IPS DF 6.9 (cell line): ENCODE measurements at places on chromosomes 4 and X.

DNA sequence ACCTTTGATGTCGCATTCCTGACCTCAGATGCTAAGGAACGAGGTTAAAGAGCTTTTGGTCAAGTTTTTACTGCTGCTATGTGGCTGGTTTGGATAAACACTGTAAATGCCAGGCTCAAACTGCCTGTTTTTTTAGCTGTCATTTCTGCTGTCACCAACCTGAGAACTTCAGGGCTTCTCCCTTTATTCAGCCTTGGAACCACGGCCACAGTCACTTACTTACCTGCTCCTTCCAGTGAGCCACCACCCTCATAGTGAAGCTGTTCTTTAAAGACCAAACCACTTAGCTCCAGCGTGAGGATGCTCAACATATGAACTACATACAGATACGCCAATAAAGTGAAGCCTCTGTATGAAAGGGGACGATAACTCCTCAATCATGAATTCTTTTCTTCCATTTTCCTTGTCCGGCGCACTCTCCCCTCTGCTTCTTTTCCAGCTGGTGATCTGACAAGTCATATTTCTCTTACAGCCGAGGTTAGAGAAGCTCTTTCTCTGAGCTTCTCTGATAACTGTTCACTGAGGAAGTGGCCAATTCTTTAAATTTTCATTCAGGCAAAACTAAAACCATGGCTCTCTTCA, 152.8 kb upstream of the ANK2 start:
- DNase-seq: no peak

GRCh38 chr4:148778980-148779675, 336.9 kb upstream of the NR3C2 start:
- no peak for DNase-seq

DNA sequence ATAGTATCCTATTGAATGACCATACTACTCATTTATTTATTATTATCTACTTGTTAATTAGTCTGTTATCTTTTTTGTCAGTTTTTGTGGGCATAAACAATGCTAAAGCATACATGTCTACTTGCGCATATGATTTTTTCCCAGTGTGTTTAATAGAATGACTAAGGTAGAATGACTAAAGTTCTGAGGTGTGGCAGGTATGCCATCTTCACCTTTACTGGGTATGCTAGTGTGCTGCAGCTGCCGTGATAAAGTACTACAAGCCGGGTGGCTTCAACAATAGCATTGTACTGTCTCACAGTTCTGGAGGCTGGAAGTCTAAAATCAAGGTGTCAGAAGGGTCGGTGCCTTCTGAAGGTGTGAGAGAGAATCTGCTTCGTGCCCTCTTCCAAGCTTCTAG, 19.2 kb downstream of the CD38 start:
- no peak for DNase-seq

DNA sequence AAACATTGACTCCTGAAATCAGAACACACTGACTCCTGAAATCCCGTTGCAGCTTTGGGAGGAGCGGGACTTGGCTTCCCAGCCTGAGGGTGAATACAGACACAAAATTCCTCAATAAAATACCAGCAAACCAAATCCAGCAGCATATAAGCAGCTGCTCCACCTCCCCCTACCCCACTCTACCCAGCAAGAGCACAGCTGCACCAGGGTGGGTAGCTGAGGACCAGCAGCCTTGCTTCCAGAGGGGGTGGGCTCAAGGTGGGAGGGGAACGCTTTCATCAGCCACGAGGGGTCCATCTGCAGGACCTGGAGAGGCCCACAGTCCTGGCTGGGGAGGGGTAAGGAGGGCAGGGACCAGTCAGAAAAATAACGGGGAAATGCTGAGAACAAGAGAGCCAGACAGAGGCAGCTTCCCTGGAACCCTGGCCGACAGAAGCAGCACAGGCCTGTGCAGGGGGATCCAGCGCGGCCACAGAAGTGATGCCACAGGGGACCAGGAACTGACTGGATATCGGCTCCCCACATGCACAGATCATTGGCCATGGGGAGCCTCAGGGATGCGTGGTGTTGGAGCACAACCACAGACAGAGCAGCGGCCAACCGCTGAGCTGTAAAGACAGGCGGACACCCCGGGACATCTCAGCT, 49.8 kb downstream of the FGFRL1 start:
- no peak for DNase-seq

GRCh38 chr4:112616984-112617383, 19.7 kb downstream of the ZGRF1 start:
- no peak for DNase-seq

GRCh38 chr4:67954890-67955289, 8.4 kb downstream of the TMPRSS11A start:
- DNase-seq: no peak

DNA sequence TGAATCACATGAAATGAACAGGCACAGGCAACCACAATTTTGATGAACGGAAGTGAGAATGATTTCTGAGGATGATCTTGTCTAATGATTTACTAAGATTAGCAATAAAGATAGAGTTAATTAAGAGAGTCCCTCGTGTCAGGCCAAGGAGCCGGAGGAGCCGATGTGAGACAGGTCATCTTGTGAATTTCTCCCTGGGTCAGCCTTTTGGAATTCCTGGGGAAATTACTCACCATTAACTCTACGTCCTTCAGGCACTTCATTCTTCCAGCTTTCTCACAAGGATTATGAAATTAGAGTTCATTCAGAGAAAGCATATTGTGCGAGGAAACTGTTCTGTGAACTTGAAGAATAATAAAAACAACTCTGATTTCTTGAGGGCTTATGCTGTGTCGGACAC, 86.7 kb downstream of the PSAPL1 start:
- no peak for DNase-seq

DNA sequence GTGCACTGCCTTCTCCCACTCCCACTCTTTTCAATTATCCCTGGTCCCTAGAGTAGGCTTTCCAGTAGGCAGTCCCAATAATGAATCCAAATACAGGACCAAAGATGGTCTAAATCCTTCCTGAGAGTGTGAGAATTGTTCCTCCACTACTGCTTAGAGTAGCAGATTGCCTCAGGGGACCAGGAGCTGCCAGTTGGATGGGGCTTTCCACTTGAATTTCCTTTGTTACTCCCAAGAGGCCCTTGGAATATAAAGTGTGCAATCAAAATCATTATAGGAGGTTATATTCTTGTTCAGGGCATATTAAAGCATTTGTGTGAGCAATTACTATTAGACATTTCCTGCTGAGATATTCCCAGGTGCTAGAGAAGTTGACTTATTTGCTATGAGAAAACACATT, 156.6 kb upstream of the TLL1 start:
- DNase-seq: no peak

DNA sequence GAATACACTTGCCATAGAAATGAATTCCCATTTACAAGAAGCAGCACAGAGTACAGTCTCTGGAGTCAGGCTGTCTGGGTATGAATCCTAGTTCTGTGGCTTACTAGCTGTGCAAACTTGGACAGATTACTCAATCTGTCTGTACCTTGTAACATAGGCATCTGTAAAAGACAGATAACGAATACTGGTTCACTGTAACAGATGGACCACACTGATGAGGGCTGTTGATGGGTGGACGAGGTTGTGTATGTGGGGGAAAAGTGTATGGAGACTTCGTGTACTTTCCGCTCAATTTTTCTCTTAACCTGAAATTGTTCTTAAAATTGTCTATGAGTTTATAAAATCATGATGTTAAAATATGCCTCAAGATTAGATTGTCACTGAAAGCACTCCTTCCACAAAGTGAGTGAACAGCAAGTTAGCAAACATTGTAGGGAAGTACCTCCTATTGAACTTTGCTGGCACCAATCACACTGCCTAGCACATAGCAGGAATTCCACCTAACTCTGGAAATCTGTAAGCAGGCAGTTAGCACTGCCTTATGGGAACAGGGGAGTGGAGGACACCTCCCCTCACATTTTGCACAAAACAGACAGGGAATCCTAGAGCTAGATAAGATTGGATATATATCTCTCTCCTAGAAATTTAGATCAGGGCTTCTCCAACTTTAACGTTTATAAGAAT, 6.5 kb upstream of the EXOSC9 start:
- no peak for DNase-seq

DNA sequence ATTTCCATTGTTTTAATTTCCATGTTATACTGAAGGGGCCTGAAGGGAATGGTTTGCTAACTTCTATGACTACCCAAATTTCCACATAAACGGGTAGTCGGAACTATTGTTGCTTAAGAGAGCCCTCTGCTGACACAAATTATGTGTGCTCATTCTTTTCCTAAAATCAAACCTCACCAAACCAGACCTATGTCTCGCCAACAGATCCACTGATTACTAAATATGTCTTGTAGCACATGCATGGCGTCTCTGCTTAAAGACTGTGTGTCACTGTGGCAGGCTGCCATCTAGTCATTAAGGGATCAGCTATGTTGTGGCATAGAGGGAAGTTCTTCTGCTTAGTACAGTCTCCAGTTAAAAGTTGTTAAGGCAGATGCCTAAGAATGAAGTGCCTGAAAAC, 25.1 kb downstream of the PIR start:
- DNase-seq: no peak

DNA sequence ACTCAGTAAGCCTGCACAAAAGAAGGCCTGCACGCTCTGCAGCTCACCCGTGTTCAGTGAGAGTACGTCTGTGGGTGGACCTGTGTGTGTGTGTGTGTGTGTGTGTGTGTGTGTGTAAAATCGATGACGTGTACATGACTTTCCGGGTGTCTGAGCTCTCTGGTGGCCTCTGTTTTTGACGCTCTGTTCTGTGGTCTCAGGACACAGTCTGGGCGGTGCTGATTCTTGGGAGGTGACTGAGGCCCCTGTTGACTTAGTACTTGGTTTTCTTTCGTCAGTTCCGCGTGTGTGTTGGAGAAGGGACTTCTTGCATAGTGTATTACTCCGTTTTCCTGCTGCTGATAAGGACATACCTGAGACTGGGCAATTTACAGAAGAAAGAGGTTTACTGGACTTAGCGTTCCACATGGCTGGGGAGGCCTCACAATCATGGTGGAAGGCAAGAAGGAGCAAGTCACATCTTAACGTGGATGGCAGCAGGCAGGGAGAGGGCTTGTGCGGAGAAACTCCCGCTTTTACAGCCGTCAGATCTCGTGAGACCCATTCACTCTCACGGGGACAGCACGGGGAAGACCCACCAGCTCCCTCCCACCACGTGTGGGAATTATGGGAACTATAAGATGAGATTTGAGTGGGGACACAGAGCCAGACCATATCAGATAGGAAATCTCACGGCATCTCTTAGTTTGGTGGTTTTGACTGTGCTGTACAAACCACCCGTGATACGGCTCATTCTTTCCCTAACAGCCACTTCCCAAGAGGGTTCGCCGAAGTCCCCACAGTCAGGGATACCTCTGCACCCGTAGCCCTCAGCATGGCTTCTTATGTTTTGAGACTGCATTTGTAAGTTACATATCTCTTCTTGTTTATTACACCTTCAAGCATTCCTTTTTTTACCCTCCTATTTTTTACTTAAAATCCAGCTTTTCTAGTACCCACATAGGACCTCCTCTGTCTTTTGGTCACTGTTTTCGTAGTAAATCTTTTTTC, 24.5 kb downstream of the UVSSA start:
- no peak for DNase-seq

GRCh38 chr4:69800599-69800998, 40.2 kb upstream of the SULT1B1 start:
- DNase-seq: no peak

GRCh38 chr4:94469221-94469784, 17.6 kb downstream of the PDLIM5 start:
- DNase-seq: no peak

GRCh38 chr4:151688003-151688784, 72.6 kb downstream of the GATB start:
- DNase-seq: no peak

- no peak for DNase-seq
Measured at GRCh38 chrX:153628665-153629064, 18.3 kb upstream of the DUSP9 start.

DNA sequence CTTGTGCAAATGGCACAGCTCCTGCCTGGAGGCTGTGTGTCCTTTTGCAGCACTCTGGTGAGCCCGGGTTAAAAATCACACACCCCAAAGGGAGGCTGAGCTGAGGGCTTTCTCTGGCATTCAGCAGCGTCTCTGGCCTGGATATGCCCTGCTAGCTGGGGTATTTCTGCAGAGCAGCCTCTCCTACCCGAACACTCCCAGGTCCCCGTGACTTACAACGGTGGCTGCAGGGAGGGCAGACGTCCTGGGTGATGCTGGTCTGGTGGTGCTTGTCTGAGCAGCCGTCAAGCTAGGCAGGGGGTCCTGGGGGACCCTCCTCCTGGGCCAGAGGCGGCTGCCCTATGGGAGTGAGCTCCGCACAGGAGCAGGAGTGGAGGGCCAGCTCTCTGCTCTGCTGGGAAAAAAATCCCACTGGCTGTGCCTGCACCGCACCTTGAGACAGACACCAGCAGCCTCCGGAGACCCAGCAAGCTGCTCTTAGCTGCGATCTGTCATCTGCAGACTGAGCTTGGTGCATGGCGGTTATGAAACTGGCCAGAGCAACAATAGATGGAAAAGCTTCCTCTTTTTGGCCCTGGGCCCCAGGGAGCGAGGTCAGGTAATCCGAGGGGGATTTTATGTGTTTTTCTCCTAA, 41.3 kb upstream of the ASMTL start:
- no peak for DNase-seq

DNA sequence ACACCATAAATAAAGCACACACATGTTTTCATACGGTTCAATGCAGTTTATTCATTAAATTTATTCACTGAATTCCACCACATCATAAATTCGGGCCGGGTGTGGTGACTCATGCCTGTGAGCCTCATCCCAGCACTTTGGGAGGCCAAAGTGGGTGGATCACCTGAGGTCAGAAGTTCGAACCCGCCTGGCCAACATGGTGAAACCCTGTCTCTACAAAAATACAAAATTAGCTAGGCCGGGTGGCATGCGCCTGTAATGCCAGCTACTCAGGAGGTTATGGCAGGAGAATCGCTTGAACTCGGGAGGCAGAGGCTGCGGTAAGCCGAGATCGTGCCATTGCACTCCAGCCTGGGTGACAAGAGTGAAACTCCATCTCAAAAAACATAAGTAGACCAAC, 131.6 kb downstream of the PDS5A start:
- no peak for DNase-seq

DNA sequence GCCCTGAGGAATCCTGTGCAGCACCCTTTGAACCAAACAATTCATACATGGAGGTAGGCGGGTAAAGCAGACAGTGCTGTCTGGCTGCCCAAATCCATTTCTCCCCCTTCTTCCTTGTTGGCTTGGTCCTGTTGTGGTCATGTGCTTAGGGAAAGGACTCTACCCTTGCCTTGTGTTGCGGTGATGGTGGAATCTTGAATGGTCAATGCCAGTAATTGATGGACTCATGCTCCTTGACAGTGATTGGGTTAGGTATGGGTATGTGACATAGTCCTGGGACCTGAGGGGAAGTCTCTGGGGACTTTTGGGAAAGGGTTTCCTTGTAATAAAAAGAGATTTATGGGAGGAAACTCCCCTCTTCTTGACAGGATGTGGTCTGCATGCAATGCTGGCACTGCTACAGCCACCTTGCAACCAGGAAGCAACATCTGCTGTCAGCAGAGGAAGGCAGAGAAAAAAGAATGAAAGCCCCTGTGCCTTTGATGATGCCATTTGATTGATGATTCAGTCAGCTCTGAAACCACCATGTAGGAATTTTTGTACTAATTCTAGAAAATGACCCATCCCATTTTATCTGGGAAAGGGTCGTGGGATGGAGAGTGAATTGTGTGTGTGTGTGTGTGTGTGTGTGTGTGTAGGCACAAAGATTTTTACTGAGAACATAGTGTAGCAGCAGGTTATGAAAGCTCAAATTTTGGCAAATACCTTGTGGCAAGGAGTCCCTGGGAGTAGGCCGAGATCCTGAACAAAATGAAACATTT, 30.0 kb upstream of the HUWE1 start:
- no peak for DNase-seq

GRCh38 chrX:36978886-36979285, 29.3 kb upstream of the FAM47C start:
- no peak for DNase-seq
